Stomach (tissue), 19 donors: ENCODE measurements at places on chromosomes 7 and 10. TPM values are rescaled to one million over a fixed set of nuclear protein-coding genes. Genes with fewer than 3 reads are reported as not detected.

SSC4D gene
- not detected for polyA plus RNA-seq

AEBP1 gene
- polyA plus RNA-seq: 14.6 TPM

NEUROD6 gene
- polyA plus RNA-seq: not detected

ZNF425 gene
- polyA plus RNA-seq: 1.2 TPM

FAM237B gene
- polyA plus RNA-seq: not detected

CCDC136 gene
- 2.7 TPM for polyA plus RNA-seq

FERD3L gene
- not detected for polyA plus RNA-seq

HKDC1 gene
- 0.19 TPM for polyA plus RNA-seq

PBLD gene
- 36.0 TPM for polyA plus RNA-seq

UCN3 gene
- not detected for polyA plus RNA-seq

HOXA11 gene
- not detected for polyA plus RNA-seq

EVX1 gene
- polyA plus RNA-seq: not detected

C10orf120 gene
- not detected for polyA plus RNA-seq

GRCh38 chr10:95440038-95440725 lies 121.0 kb downstream of the SORBS1 start:
- no peak for DNase-seq

- no peak for DNase-seq
Measured at GRCh38 chr7:33336820-33337219, 207.5 kb downstream of the BBS9 start.

GRCh38 chr10:98318861-98319260 lies 50.9 kb upstream of the LOXL4 start:
- no peak for DNase-seq

- no peak for DNase-seq
Measured at GRCh38 chr10:77359287-77359691, 278.3 kb downstream of the KCNMA1 start.

DNA sequence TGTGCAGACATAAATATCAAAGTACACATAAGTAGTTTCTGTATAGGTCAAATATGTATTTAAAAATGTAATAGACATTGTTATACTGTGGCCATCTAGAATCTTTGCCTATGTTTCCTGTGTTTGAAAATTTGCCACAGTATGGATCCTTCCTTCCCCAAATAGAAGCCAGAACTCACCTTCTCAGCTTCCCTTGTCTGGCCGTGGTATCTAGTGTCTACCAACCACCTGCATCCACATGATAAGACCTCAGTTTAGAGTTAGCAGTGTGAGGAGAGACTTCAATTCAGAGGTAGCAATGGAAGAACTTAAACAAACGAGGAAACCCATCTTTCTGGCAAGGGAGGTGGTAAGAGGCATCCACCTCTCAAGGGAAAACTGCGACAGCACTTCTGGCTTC lies 4.9 kb downstream of the TRDMT1 start:
- no peak for DNase-seq

DNA sequence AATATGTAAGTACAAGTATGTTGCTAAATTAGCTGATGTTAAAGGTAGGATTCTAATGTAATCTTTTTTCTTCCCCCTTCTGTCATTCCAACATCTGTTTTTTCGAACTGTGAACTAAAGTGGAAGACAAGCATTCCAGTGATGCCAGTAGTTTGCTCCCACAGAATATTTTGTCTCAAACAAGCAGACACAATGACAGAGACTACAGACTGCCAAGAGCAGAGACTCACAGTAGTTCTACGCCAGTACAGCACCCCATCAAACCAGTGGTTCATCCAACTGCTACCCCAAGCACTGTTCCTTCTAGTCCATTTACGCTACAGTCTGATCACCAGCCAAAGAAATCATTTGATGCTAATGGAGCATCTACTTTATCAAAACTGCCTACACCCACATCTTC lies 62.7 kb downstream of the WAC start:
- no peak for DNase-seq

DNA sequence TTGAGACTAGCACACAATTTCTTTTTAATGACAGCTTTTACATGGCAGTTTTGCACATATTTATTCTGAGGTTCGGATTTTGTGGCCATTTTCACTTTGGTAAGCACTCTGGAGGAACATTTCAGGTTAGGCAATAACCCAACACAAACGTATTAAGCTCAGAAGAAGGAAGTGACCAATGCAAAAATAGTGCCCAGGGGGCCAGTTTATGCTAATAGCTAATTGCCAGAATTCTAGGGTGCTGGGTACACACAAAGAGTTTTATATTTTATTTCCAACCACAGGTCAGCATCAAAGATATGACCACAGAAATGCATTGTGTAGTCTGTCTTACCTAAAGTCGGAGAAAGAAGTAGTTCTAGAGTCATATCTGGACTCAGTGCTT lies 8.4 kb upstream of the AGR2 start:
- DNase-seq: no peak

DNA sequence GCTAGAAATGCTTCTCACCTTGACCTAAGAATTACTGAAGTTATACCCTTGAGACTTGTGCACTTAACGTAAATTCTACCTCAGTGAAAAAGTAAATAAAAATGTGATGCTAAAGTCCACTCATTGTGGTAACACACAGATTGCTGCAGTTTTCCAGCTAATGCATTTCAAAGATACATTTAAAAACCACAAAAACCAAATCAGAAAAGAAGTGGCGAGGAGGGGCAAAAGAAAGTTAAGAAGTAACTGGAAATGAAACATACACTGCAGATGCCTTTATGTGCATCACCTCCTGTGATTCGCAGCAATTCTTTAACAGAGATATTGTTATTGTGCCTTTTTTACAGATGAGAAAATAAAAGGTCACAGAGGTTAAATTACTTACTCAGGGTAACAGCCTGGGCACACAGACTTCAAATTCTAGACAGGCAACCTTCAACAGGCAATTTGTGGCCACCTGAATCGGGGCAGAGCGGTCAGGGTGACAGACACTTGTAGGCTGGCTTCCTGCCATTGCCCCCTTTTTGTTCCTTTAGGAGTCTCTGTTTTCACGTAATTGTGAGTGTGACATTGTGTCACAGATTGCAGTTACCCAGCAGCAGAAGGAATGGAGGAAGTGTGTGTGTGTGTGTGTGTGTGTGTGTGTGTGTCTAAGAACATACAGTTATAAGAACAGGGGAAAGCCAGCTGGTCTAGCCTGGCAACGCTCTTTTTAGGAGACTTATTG lies 1.9 kb downstream of the WIPF3 start:
- no peak for DNase-seq

- no peak for DNase-seq
Measured at GRCh38 chr7:115533785-115534184, 496.8 kb downstream of the TFEC start.

- DNase-seq: no peak
Measured at GRCh38 chr10:49526619-49527018, 12.3 kb downstream of the ERCC6 start.

- DNase-seq: no peak
Measured at GRCh38 chr10:103232131-103232673, 13.5 kb upstream of the RPEL1 start.

GRCh38 chr7:44072364-44073231 lies 7.2 kb upstream of the PGAM2 start:
- peak; percentile 87 for DNase-seq

GRCh38 chr7:100719523-100720278 lies 567 bp upstream of the EPO start:
- no peak for DNase-seq

GRCh38 chr7:157384301-157384700 lies 47.5 kb downstream of the DNAJB6 start:
- peak; percentile 59 for DNase-seq

DNA sequence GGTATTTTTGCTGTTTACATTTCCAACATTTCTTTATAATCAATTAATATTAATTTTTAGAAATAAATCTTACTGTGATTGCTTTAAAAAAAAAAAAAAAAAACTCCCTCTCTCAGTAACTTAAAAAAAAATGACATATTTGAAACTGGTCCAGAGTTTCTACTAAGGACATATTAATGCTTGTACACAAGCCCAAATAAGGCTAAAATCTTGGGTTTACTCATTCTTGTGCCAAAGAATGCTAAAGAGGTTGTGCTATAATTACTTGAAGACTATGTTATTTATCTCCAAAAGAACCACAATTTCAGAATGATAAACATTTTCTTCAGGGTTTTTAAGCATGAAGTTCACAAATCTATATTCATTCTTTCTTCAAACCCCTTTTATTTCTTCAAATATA lies 39.4 kb upstream of the PHF14 start:
- peak; percentile 40 for DNase-seq

DNA sequence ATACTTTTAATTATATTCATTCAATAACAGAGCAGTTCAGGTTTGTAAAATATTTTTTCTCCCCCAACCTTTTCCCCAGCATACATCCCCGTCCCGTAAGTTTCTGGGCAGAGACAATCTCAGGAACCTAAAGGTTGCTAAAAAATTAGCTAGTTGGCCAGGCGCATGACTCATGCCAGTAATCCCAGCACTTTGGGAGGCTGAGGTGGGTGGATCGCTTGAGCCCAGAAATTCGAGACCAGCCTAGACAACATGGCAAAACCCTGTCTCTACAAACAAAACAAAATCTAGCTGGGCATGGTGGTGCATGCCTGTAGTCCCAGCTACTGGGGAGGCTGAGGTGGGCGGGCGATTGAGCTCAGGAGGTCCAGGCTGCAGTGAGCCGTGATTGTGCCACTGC lies 40.2 kb downstream of the TCF7L2 start:
- DNase-seq: no peak

DNA sequence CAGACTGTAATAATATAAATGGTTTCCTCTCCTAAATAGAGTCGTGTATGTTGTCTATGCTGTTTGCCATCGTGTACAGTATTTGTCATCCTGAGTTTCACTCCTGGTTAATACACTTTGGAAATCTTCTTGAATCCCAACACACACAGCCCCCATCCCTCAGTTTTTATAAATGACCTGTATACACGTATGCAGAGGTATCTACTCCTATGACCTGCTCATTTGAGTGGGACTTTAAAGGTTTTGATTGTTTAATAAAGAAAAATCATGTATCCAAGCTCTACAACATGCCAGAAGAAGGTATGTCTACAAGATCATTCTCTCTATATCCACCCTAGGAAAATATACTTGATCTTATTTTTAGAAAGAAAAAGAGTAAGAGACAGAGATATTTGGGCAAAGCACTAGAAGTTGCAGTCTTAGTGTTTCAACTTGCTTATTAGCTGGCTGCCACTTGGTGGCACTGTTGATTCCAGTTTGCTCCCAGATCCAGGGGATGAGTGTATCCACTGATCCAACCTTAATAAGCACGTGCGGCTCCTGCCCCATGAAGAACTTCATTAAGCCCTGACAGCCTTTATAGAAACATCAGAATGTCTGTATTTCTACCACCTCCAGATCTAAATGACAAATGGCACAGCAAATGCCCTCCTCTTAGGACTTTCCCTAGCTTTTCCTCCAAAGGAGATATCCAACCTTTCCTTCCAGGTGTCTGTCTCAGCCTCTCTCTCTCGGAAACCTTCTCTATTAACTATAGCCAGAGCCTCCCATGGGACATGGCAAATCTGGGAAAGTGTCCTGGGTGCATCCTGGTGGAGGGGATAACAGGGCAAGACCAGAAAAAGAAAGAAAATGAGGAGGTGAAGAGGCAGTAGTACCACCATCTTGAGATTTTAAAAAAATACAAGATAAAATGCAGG lies 181.6 kb upstream of the NEBL start:
- peak; percentile 90 for DNase-seq

- DNase-seq: no peak
Measured at GRCh38 chr10:6456067-6456466, 124.0 kb downstream of the PRKCQ start.

- DNase-seq: no peak
Measured at GRCh38 chr7:36711256-36711655, 13.0 kb downstream of the AOAH start.
